Right atrium auricular region (tissue), 2 donors: ENCODE measurements at places on chromosomes 6 and 20. TPM values are rescaled to one million over a fixed set of nuclear protein-coding genes. Genes with fewer than 3 reads are reported as not detected.

GRCh38 chr6:32977272-32977952 lies 9.0 kb downstream of the BRD2 start:
- DNase-seq = no peak

GRCh38 chr20:23331450-23332350 lies 18.9 kb upstream of the NXT1 start:
- DNase-seq = no peak

GRCh38 chr20:51488331-51488730 lies 54.2 kb downstream of the NFATC2 start:
- DNase-seq = no peak

DNA sequence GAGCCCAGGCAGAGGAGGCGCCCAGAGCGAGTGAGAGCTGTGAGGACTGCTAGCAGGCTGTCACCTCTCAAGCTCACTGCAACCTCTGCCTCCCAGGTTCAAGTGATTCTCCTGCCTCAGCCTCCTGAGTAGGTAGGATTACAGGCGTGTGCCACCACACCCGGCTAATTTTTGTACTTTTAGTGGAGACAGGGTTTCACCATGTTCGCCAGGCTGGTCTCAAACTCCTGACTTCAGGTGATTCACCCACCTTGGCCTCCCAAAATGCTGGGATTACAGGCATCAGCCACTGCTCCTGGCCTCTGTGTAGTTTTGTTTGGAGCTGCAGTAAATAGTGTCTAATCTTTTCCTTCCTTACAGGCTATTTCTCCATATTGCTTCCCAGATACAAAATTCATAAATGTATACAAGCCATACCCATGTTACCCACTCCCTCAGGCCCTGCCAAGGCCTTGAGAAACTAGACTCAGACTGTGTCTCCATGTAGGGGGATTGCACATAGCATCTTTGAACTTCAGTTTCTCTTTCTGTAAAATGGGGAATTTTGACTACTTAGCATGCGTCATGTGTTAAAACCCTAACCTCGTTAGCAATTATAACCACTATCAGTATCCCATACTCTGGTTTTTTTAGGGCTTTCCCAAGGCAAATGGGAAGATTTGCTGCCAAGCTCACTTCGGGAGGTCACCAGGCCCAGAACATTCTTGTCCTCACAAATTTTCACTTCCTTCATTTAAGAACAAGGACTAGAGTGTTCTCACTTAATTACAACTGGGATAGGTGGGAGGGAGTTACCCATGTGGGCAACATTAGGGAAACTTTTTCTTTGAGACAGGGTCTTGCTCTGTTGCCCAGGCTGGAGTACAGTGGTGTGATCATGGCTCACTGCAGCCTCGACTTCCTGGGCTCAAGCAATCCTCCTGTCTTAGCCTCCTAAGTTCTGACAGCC lies 67.3 kb upstream of the DDR1 start:
- no peak for DNase-seq

DNA sequence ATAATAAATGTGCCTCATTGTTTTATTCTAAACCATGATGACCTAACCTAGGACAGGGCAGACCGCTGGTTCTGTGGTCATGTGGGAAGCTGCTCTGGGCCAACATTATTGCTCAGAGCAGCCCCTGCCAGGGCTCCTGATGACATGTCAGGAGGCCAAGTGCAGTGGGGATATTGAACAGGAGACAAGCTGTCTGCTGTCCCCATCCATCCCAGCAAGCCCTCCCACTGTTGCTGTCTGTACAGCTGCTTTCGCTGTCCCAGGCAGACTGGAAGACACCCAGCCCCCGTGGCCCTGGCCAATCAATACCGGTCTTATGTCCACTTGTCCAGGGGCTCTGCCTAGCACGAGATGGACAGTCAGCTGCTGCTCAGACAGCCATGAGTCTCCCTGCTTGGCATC lies 43.2 kb upstream of the FNDC1 start:
- no peak for DNase-seq

UNC93A gene
- total RNA-seq = not detected

APOM gene
- 1.0 TPM for total RNA-seq

- peak; percentile 64 for DNase-seq
Observed at GRCh38 chr6:148934539-148934938, 187.7 kb downstream of the UST start.

LHFPL5 gene
- not detected for total RNA-seq

- no peak for DNase-seq
Observed at GRCh38 chr6:154484942-154485341, 25.5 kb downstream of the CNKSR3 start.
